T-helper 22 cell (primary cell): ENCODE measurements at places on chromosomes 3 and 15.

GRCh38 chr3:59424268-59425010, 374.6 kb upstream of the CFAP20DC start:
- DNase-seq = peak; percentile 19

GRCh38 chr3:197189623-197190022, 108.8 kb downstream of the DLG1 start:
- DNase-seq = no peak

GRCh38 chr15:63972801-63973200, 73.5 kb downstream of the DAPK2 start:
- DNase-seq = no peak

DNA sequence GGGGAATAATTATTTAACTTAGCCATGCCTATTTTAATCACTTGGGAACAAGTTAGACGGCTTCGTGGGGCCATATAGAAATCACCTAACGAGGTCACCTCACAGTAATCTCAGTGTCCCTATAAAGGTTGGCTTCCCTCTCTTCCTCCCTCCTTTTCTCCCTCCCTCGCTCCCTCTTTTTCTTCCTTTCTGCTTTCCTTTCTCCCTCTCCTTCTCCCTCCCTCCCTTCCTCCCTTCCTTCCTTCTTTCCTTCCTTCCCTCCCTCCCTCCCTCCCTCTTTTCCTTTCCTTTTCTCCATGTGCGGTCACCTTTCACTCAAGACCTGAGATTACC, 206.1 kb upstream of the DPH6 start:
- DNase-seq = no peak

DNA sequence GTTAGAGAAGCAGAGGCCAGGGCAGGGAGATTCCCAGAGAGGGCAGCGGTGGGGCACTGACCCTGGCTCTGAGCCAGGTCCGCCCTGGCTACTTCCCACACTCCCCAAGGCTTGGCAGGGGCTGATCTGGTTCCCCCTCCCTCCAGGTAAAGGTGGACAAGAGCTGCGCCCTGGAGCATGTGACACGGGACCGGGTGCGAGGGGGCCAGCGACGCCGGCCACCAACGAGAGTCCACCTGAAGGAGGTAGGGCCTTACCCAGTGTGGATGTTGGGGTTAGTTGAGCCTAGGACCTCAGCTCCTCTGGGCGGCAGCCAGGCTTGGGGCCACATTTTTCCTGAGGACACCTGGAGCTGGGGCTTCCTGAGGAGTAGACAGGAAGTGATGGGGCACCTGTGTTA, 19.6 kb downstream of the PLEKHO2 start:
- DNase-seq = no peak

GRCh38 chr3:63576846-63577245, 75.6 kb upstream of the SNTN start:
- DNase-seq = no peak

- DNase-seq = no peak
Observed at GRCh38 chr3:187183903-187184302, 13.4 kb upstream of the RTP1 start.

DNA sequence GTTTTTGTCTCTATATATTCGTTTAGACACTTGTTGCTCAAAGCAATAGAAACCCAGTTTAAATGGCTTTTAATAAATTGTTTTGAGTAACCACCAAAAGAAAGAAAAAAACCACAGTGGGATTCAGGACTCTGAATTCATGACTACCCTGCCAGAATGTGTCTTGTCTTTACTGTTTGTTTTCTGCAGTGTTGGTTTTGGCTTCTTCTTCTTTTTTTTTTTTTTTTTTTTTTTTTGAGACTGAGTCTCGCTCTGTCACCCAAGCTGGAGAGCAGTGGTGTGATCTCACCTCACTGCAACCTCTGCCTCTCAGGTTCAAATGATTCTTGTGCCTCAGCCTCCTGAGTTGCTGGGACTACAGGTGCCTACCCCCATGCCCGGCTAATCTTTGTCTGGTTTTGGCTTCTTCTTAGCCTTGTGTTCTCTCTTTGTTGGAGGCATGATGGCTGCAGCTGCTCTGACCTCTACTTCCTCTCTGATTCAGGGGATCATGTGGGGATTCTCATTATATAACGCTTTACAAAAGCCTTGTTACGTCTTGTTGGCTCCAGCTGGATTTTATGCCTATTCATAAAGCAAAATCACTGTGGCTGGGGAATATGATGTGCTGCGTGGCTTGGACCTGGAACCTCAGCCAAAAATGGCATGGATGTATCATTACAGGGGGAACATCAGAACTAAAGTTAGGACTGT, 54.0 kb downstream of the PLS1 start:
- DNase-seq = no peak

DNA sequence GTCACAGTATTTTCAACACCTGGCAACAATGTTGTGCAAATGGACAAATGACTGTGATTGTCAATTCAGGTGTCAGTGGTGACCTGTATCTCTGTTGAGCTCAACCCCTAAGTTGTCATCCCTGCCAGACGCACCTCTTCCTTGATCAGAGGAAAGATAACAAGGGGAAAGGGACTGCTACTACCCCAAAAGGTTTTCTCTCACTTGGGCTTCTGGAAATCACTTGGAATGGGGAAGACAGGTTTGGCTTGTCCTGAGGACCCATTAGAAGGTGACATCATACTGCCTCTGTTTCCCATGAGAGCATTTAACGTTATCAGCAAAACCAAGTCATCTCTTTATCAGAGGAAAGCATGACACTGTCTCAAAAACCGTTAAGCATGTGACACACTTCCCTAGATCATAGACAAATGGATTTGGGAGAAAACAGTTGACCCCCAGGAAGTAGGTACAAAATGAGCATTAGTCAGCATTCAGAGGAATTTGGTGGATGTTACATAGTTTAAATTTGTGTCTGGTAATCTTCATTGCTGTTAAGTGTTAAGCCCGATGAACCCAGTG, 769.5 kb downstream of the GRM7 start:
- no peak for DNase-seq

- no peak for DNase-seq
Observed at GRCh38 chr3:178088963-178089362, 447.3 kb upstream of the KCNMB2 start.

- DNase-seq = no peak
Observed at GRCh38 chr3:120212505-120212904, 72.5 kb downstream of the GPR156 start.

GRCh38 chr3:195909644-195910498, 1.5 kb upstream of the TNK2 start:
- DNase-seq = peak; percentile 82

- no peak for DNase-seq
Observed at GRCh38 chr3:16765661-16766060, 119.1 kb upstream of the PLCL2 start.

- no peak for DNase-seq
Observed at GRCh38 chr3:4426261-4426781, 40.7 kb downstream of the SUMF1 start.
